ENCODE measurements at places on chromosomes 3 and 15.

DNA sequence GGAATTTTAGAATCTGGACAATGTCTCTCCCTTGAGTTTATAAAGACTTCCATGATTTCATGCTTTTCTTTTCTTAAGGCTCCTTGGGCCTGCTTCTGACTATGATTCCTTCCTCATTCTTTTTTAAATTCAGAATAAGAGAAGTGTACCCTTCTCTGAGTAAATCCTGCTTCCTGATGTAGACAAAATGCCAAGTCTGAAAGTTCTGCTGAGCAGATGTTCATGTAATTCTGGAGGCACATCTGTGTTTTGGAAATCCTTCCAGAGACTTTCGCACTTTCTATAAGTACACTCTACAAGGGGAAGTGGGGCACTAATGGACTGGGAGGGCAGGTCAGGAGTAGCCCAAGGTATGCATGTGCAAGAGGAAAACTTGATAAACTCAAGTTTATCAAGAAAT lies 24.8 kb downstream of the TPM1 start:
- no peak for DNase-seq

DNA sequence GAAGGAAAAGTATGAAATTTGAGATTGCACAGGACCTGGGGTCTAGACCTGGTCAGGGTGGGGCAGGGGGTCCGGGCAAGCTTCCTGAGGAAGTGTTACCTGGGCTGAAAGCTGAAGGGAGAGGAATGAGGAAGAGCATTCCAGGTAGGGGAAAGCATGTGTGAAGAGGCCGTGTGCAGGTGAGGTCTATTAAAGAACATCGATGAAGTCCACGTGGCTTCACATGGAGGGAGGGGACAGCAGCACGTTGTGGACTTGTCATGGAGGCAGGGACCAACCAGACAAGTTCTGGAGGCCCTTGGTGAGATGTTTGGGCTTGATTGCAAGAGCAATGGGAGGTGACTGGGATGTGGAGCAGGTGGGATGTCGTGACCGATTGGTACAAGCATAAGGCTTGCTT lies 47.1 kb downstream of the IDH2 start:
- DNase-seq, result no peak

DNA sequence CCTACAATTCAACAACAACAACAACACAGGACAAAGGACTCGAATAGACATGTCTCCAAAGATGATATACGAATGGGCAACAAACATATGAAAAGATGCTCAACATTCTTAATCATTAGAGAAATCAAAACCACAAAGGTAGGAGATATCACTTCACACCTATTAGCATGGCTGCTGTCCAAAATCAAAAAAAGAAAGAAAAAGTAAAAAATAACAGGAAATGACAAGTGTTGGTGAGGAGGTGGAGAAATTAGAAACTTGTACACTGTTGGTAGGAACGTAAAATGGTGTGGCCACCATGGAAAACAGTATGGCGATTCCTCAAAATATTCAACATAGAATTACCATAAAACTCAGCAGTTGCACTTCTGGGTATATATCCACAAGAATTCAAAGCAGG lies 312.3 kb upstream of the STT3B start:
- no peak for DNase-seq

DNA sequence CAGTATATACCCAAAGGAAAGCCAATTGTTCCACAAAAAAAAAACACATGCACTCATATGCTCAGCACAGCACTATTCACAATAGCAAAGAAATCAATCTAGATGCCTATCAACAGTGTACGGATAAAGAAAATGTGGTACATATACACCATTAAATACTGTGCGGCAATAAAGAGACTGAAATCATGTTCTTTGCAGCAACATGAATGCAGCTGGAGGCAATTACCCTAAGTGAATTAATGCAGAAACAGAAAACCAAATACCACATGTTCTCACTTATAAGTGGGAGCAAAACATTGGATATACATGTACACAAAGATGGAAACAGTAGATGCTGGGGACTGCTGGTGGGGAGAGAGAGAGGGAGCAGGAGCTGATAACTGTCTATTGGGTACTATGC lies 124.2 kb upstream of the AADACL2 start:
- DNase-seq, result no peak

GRCh38 chr3:110656394-110657025 lies 415.1 kb upstream of the NECTIN3 start:
- DNase-seq, result no peak

- DNase-seq, result peak; percentile 84
These were observed at the start of gene CSK for GRCh38 chr15:74781431-74782258. CSK (plus strand) TSS chr15:74782080; CDS start chr15:74798298, 16,218 bp downstream.

All from CD4-positive, alpha-beta T cell treated with Interleukin-6 for 4 hours (primary cell).